NCI-H82 (cell line): ENCODE measurements at places on chromosomes 3 and 15.

DNA sequence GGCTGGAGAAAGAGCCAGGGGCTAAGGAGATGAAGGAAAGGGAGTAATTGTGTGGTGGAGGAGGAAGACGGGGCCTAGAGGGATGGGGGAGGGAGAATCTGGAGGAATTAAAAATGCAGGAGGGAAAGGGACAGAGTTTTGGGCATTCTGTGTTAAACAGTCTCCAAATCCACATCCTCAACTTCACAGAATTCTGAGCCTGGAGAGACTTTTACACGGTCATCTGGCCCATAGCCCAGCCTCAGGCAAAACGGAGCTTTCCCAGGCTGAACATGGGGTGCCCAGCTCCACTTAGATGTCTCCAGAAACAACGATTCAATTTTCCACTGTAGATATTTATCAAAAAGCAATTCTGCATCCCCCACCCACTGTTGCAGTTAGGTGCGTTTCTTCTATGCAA is 137.6 kb upstream of the HACD2 start:
- no peak for DNase-seq

DNA sequence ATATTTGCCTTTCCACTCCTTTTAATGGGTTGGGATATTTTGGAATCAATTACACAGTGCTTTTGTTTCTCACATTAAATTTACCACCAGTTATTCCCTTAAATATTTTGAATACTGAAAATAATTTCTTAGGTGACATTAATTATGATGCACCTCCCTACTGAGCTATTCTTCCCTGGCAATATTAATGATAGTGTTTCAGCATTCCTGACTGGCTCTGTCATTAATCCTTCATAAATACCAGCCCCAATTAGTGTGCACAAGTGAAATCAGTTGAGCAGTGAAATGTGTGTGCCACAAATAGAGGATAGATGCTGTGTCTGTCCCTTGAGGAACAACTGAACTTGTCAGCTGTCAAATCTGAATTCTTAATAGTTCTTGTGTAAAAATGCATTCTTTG is 304.0 kb downstream of the CACNA2D3 start:
- no peak for DNase-seq

GRCh38 chr3:12585181-12585580 is 28.3 kb downstream of the MKRN2 start:
- DNase-seq = no peak

DNA sequence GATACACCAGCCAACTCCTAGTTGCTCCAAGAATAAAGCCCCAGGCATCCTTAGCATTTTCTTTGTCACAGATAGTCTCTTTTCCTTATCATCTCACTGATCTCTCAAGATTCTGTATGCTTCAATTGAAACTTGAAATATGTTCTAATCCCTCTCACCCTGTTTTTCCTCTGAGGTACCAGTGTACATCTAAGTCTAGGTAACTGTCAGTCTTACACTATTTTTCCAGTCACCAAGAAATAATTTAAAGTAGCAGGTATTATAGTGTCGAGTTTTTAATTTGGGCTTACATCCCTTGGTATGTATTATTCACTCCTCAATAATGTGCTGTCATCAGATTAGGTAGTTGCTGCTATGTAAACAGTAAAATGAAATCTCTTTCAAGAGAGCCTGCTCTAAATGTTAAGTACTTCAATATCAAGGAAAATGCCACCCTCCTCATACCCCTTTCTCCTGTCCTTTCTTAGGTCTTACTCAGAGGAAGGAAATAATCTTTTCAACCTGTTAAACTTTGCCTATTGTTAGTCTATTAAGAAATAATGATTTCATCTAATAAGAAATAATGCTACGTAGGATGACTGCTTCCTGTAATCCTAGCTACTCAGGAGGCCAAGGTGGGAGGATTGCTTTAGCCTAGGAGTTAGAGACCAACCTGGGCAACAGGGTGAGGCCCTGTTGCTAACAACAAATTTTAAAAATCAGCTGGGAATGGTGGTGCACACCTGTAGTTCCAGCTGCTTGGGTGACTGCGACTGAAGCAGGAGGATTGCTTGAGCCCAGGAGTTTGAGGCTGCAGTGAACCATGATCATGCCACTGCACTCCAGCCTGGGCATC is 39.8 kb downstream of the TSC22D2 start:
- DNase-seq = no peak

DNA sequence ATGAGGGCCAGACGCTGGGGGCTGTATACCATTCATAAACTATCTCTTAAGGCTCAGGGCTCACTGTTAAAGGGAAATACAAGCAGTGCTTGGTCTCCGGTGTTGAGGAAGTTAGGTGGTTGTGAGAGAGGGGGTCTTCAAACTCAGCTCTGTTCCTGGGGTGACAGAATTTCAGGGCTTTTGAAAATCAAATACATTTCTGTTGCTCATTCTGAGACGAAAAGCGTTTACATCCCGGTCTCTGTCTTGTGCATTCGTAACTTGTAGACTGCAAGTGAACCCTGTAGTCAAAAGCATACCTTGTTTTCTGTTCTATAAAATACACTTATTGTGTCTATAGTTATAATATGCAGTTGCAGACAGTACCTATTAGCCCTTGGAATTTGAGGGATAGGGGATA is 1.7 kb downstream of the SLCO3A1 start:
- DNase-seq = no peak

DNA sequence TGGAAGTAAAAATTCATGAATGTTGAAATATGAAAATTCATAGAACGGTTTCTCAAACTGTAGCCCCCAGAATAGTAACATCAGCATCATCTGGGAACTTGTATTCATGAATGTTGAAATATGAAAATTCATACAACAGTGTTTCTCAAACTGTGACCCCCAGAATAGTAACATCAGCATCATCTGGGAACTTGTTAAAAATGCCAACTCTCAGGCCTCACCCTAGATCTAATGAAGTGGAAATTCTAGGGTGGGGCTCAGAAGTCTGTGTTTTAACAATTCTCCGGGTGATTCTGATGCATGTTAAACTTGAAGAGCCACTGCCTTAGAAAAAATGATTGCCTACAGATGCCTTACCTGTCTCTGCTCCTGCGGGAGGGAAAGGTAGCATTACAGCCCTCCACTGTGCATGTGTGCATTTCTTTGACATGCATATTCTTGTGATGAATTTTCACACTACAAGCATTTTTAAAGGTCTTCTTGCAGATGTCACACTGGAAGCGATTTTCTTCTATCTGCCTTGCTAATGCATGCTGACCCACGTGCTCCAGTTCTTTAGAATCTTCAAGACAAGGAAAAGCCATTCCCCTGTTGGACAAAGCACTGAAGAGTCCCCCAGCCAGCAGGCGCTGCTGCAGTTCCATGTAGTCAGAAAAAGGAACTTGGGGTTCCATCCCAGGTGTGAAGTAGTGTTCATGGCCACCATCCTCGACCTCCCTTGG is 21.7 kb downstream of the BNC1 start:
- no peak for DNase-seq

DNA sequence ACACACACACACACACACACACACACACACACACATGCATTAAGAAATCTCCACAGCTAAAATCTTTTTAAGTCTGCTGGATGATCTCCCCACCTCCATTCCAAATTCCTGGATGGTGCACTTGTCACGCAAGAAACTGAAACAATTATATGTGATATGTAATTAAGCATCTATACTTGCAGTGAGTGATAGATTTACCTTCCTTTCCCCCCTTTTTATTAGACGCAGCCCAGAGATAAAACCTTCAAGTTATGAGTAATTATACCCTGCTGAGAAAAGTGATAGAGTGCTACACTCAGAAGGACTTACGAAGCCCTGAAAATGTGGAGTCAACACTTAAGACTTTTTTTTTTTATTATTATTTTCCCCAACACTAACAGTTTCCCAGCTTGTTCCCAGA is 255.2 kb downstream of the LSAMP start:
- DNase-seq = no peak

GRCh38 chr3:52200981-52201679 is 3.2 kb downstream of the ALAS1 start:
- DNase-seq = no peak
